ENCODE measurements at places on chromosomes 1 and 21.

DNA sequence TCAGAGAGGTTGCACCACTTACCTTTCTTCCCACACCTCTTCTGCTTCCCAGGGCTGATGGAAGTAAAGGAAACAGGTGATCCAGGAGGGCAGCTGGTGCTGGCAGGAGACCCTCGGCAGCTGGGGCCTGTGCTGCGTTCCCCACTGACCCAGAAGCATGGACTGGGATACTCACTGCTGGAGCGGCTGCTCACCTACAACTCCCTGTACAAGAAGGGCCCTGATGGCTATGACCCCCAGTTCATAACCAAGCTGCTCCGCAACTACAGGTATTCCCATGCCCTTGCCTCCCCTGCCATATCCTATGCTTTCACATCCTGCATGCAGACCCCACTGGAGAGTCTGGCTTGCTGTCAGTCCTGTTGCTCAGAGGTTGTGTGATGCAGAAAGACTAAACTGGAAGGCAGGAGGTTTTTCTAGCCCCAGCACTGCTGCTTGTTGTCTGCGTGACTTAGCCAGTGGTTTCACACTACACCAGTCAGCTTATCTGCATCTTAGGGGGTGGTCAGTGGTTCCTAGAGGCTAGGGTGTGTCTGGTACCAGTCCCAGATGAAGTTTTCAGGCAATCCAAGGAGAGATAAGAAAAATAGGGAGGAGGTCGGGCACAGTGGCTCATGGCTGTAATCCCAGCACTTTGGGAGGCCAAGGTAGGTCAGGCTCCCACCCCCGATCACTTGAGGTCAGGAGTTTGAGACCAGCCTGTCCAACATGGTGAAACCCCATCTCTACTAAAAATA, 10.2 kb downstream of the RHOC start:
- DNase-seq: no peak

DNA sequence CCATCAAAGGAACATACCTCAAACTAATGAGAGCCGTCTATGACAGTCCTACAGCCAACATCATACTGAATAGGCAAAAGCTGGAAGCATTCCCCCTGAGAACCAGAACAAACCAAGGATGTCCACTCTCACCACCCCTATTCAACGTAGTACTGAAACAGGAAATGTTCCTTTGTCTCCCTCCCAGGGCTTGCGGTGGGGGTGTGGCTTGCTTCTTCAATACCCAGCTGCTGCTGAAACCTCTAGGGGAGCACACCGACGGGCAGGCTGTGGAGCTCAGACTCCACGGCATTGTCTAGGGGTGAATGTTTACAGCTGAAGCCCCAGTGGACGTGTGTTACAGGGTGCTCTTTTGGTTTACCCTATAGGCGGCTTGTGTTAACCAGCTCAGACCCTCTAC, 30.5 kb upstream of the B3GALT2 start:
- DNase-seq: no peak

GRCh38 chr1:208513799-208514198, 269.6 kb upstream of the PLXNA2 start:
- no peak for DNase-seq

GRCh38 chr1:95370691-95371562, 136.9 kb downstream of the RWDD3 start:
- no peak for DNase-seq

Data from DMS79 treated with DMSO at 0.1 percent for 48 hours (cell line).